NCI-H1105 treated with DMSO at 0.1 percent for 48 hours (cell line): ENCODE measurements at places on chromosomes 7 and 10.

GRCh38 chr7:130092598-130092997 is 22.3 kb downstream of the KLHDC10 start:
- no peak for DNase-seq

GRCh38 chr7:135313971-135314370 is 80.3 kb downstream of the STRA8 start:
- no peak for DNase-seq

DNA sequence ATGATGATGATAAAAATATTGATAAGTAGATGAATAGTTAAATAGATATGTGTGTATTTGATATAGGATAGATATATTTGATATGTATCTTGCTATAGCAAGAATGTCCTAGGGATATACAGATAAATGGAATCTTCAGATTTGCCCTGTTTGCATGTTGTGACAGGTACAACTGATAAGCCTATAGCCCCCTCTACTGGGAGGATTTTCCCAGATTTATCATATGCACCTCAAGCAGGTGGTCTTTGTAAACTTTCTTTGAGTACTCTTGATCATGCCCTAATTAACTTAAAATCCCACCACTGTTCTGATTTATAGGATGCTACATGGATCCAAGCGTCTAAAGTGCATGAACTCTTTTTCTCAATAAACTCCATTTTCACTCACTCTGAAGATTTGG is 1050.7 kb downstream of the SORCS3 start:
- peak; percentile 22 for DNase-seq

- no peak for DNase-seq
Observed at GRCh38 chr7:2299131-2299829, 15.0 kb downstream of the SNX8 start.

DNA sequence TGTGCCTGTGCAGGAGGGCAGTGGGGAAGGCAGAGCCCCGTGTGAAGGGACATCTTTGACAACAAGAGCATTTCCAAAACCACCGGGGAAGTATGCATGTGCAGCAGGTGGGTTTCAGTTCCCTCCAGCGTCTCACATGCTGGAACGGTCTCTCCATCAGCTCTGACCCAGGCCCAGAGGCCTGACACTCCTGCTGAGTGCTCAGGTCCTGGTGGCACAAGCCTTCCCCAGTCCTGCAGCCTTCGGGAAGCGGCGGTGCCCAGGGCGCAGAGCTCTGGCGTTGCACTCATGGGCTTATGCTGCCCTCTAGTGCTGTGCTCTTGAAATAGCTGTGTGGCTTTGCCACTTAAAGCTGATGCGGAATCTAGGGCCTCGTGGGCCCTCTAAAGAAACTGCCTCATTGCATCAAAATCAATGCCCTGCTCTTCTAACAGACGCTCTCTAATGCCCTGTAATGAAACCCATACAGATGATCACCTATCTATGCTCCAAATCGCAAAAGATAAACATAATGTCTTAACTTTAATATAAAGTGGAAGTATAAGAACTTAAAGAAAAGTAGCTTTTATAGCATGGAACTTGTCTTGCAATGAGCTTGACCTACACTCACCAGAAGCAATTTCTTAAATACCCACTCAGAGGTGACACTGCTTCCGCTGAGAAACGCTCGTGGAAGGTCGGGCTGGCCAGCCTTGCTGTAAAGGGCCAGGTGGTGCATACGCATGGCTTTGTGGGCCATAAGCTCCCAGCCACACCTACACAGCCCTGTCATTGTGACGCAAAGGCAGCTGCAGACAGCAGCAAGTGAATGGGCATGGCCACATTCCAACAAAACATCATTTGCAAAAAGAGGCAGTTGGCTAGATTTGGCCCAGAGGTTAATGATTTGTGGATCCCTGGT is 38.6 kb downstream of the CLRN3 start:
- peak; percentile 38 for DNase-seq

DNA sequence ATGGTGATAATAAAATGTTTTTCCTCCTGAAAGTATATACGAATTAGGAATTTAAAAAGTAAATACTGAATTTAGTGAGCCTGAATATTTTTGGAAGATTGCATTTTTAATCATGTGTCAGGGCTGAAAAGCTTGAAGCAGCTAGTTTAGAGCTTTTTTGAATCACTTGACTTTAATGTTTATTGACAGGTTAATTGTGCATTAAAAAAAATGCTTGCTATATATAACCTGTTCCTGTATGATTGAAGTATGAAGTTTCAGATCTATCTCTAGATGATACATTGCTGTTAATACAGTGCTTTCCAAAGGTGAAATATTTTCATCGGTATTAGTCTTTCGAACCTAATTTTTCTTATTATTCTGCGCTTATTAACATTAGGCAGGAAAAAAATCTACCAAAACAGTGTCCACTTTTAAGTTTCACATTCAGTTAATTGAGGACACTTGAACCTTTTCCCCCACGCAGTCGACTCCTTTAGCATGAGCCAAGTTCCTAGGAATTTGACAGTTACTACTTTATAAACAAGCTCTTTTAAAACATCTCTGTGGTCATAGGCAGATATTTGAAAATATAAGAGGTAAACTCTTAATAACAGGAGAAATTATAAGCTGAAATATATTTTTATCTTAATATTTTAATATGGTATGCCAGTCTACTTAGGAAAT is 187.1 kb downstream of the MLLT10 start:
- no peak for DNase-seq

DNA sequence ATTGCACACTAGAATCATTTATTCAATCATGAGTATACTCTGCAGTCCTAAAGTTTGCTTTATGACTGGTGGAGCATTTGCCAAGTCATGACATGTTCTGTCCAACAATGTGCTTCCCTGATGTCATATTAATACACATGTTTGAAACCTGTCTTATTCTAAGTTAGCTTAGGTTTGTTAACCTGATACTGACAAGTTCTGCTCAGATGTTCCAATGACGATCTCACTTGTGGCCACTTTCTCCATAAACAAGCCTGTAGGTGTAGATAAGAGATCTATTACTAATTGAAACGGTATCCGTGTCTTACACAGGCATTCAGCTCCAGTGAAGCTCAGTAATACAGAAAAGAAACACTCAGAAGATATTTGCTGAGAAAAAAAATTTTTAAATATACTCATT is 64.9 kb downstream of the GPR37 start:
- no peak for DNase-seq

DNA sequence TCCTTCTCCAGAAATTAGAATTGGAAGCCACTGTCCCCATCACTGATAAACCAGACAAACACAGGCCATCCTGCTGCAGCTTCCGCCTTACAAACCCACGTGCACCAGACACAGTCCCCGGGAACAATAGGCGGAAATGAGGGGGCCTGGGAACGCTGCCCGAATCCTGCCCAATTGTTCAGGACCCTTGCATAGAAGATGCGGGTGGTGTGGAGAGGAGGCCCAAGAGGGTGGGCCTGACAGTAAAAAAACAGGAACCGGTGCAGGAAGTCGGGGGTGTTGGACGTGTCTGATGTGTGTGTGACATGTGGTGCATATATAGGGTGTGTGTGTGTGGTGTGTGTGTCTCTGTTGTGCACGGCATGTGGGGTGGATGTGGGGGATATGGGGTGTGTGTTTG is 26.5 kb upstream of the CHST15 start:
- DNase-seq, result no peak

GRCh38 chr7:16839646-16840045 is 34.8 kb upstream of the AGR2 start:
- no peak for DNase-seq

DNA sequence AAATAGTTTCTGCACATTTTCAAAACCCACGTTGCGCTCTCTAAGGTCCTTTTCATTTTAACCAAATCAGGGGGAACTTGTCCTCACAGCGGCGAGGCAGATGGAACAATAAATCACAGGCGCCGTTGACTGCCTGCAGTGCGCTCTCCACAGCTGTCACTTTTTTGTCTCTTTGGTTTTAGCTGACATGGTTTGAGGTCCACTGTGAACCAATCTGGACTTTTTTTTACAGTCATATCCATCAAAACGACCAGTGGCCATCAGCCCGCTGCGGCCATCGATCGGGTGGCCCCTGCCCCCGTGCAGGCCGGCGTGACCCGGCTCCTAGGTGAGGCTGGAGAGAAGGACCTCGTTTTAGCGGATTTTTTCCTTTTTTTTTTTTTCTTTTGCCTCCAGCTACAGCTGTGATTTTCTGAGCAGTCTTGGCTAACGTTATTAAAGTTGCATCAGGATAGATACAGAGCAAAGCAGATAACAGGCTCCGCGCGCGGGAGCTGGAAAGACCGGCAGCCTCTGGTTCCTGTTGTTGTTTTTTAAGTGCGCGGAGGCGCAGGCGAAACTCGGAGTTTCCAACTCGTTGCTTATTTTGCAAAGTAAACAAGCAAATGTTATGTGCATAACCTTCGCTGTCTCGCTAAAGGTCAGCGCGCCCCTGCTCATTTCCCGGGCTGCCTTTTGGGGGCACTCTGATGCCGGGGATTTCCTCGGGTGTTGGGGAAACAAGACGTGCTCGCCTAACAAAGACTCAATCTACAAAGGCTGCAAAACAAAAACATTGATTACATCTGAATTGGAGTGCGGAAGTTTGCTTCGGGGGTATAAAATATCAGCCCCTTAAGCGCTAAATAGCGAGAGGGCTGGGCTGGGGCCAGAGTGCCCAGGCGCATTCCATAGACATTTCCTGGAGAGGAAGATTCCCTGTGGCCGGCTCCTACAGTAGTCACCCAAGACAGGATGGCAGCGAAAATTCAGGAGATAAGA is 414.8 kb upstream of the MKI67 start:
- DNase-seq, result no peak

DNA sequence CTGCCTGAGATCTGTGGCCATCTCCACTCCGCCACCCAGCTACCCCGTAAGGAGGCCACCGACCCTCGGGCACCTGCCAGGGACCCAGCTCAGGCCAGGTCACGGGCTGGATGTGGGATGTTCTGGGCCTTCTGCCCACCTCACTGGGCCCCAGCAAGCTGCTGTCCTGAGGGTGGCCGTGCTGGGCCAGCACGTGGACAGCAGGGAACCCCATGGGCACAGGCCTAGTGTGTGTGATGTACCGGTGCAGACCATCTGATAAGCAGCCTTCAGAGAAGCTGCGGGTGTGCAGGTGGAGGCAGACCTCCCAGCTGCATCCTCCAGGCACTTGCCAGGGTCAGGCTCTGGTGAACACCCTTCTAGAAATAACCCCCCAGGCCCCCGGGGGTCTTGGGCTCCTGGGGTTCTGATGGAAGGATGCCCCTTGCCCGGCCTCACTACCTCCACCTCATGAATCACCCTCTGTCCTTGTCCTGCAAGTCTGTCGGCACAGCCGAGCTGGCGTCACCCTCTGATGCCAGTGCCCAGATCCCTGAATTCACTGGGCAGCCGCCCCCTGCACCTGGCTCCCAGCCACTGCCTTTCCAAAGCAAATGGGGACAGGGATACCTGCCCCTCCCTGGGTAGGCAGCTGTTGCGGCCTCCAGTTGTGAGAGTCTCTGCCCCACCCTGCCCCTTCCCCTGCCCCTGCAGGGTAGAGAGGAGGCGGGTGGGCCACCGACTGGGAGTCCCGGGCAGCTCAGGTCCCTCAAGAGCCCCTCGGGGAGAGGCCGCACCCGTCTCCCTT is 139.8 kb downstream of the FAM53B start:
- no peak for DNase-seq

GRCh38 chr7:92402920-92403759 is 44.1 kb upstream of the GATAD1 start:
- no peak for DNase-seq

DNA sequence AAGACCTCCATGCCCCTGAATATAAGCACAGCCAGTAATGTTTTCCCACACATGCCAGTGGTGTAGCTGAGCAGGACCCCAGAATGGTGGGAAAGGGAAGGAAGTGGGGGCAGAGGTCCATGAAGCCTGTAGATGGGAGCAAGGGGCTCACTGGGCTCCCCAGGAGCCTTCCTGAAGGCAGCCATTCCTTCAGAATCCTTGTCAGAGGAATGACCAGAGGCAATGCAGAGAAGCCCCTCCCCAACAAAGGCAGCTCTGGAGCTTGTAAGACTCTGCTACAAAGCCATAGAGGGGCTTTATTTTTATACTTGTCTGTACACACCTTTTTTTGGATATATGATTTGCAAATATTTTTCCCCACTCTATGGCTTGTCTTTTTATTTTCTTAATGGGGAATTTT is 165.0 kb upstream of the TCF7L2 start:
- DNase-seq, result no peak

DNA sequence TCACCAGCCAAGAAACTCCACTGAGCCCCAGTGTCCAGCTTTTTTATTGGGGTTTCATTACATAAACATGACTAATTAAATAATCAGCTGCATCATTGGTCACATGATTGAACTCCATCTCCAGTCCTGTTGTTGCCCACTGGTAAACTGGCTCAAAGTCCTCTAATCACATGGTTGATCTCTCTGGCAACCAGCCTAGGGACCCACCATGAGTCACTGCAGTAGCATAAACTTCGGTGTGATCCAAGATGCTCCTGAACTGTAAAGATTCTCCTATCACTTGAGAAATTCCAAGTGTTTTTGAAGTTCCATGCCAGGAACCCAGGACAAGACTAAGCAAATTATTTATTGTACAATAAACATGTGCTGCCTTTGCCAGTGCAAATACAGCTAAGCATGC is 130.4 kb upstream of the AUTS2 start:
- DNase-seq, result no peak

- DNase-seq, result no peak
Observed at GRCh38 chr10:132602614-132603013, 65.0 kb downstream of the INPP5A start.

- no peak for DNase-seq
Observed at GRCh38 chr7:732094-732541, 5.0 kb upstream of the PRKAR1B start.

- no peak for DNase-seq
Observed at GRCh38 chr7:1639071-1639470, 31.0 kb upstream of the ELFN1 start.

DNA sequence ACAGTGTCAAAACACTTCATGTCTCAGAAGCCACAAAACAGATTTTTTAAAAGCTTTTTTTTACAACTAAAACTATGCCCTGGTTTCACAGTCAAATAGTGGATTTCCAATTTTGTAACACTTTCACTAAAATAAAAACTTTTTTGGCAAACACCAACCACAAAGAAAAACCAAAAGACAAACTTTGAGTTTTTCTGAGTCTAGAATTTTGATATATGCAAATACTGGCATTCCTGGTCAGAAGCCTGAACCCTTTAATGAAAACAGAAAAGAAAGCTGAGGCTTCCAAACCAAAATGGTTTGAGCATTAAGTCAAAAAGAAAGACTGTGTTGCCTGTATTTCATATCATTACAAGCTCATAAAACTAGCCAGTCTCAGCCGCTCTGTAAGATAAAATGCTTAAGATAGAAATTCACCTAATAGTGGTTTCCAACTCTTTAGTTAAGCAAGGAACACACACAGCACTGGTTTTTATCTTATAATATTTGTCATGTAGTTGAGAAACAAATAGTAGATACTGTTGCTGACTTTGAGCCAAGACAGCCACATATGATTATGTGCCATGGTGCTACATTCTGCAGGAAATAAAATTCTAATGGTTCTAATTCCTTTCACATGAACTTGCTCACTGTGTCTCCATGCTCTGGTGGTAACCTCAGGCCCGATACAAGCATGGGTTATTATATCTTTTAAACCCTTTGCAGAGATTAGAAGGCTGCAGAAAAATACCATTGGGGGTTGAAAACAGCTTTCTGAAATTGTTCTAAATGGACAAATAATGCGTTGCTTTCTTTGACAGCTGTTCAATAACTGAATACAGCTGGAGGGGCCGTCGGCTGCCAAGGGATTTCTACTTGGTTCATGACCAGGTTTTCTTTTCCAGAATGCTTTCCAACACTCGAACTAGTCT is 49.4 kb downstream of the FAM171A1 start:
- DNase-seq, result no peak
